ENCODE measurements at places on chromosomes 1 and 21. TPM values are rescaled to one million over a fixed set of nuclear protein-coding genes. Genes with fewer than 3 reads are reported as not detected.

DNA sequence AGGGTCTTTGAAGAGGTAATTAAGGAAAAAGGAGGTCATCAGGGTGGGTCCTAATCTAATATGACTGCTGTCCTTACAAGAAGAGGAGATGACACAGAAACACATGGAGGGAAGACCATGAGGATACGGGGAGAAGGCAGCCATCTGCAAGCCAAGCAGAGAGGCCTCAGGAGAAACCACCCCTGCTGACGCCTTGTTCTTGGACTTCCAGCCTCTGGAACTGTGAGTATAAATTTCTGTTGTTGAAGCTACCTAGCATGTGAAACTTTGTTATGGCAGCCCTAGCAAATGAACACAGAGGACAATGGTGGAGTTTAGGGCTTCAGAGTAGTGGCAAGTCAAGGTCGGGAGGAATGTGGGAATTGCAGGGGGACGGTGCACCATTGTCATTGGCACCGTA, 36.7 kb upstream of the FAM89A start:
- no peak for DNase-seq

DNA sequence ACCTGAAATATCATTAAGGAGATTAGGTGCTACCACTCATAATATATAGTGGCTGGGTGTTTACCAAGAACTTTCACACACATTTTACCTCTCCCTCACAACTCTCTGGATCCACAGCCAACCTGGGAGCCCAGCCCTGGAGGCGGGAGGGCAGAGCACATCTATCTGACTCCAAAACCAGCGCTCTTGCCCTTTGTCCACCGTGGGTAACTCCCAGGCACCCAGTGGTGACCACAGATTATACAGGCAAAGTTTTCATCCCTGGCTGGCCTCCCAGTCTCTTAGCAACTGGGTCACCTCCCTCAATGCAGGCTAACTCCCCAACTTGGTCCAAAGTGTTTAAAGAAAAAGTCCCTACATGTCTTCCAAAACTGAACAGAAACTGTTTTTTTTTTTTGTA, 2.4 kb downstream of the PAQR7 start:
- DNase-seq, result peak; percentile 36

DNA sequence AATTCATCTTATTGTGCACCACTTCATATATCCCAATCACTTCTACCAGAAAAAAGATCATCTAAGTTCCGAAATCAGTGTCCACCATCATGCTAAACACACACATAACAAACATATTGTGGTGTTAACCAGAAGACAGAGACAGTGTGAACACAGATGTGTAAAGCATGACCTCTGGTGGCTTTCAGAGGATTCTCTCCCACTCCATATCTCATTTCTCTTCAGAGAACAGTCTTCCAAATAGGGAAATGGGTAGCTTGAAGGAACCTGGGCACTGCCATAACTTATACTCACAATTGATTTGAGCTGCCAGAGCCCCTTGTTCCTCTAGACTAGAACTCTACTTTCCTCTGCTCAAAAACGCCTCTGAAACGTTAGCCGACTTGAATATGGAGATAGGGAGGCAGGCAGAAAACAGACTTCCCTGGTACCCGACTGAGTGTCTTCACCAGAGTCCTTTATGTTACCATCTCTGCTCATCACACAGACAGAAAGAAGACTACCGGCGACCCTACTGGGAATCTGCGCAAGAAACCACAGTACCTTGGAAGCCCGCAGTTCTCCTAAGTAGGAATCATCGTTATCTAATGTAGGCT, 1.8 kb upstream of the ELAPOR1 start:
- no peak for DNase-seq

GRCh38 chr1:206899717-206900116, 2.5 kb downstream of the IL24 start:
- DNase-seq, result no peak

DNA sequence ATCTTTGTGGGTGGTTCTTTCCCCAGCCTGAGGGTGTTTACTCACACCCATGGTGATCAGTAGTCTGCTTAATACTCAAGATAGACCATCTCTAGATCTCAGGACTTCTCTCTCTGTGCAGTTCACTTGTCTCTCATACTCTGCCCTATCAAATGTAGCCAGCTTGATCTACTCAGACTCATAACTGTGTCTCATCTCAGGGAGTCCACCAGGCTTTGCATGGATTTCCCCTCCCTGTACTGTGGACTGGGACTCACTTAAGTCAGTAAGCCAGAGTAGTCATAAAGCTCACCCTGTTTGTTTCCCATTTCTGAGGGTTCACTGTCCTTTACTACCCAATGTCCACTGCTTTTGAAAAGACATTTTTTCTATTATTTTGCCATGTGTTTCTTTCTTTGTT, 41.8 kb downstream of the LYPLAL1 start:
- no peak for DNase-seq

Gene PPFIA4
- 1.3 TPM for total RNA-seq

GRCh38 chr1:52571783-52572182, 18.9 kb upstream of the TUT4 start:
- no peak for DNase-seq

DNA sequence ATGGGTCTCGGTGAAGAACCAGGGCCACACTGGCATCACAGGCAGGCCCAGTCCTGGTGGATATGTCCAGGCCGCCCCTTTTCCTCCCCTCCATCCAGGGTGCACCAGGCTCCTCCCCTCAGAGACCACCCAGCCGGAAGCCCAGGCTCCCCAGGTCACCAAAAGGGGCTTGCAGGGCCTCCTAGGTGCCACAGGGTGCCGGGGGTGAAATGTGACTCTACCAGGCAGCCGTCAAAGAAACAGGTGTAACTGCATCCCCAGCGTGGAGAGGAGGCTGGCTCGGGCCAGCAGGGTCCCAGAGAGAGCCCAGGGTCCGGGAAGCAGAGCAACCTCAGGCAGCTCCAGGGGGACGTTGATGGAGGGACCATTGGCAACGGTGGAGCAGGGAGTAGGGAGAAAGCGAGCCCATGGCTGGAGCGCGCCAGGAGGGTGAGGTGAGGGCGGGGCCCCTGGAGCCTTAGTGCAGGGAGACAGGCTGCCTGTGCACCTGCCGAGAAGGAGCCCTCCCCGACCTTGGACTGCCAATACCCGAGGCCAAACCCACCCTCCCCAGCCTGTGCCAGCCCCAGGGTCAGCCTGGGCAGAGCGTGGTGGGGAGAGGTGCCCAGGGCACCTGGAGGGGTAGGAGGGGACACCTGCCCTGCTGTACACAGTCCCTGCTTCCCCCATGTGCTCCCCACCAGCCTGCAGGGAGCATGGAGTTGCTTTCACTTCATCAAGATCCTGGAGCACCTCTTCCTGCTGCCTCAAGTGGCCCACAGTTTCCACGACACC, 48.3 kb upstream of the POFUT2 start:
- peak; percentile 64 for DNase-seq

- no peak for DNase-seq
Measured at GRCh38 chr1:119326251-119326650, 42.3 kb upstream of the HAO2 start.

Gene FMO1
- 1.3 TPM for total RNA-seq

DNA sequence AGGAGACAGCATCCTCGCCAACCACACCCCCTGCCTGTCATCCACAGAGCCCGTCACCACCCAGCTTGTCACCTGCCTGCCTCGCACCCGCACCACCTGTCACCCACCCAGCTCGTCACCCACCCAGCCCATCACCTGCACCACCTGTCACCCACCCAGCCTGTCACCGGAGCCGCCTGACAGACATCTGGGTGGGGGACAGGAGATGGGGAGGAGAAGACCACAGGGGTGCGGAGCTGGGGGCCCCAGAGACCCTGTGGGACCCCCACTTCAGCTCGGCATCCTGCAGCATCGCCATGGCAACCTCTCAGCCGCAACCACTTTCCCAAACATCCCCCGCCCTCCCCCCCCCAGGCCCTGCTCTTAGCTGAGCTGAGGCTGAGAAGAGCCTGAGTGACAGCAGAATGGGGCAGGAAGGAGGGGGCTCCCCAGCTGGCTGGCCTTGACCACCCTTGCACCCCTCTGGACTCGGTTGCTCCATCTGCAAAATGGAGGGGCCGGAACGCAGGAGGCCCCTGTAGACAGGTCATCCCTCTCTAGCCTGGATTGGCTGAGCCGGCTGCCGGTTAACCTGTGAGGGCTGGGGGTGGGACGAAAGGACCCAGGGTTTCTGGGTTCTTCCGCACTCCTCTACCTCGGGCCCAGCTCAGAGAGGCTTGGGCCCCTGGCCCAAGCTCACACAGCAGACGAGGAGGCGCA, 11.6 kb downstream of the AHDC1 start:
- DNase-seq, result no peak

Gene GJA5
- total RNA-seq, result 62.2 TPM

DNA sequence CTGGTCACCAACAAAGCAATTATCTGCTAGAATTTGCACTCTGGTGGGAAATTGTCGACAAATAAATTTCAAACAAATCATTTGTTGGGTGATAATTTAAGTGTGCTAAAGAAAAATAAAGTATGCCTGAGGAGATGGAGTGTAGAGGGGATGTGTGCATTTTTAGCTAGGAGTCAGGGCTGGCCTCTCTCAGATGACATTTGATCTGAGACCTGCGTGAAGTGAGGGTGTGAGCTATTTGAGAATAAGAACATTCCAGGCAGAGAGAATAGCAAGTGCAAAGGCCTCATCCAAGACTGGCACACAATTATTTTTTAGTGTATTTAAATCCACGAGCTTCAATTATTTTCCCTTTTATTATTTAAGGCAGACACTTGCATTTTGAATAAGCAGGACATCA, 19.7 kb upstream of the S1PR1 start:
- no peak for DNase-seq

- DNase-seq, result no peak
Measured at GRCh38 chr1:44565259-44565750, 109.0 kb downstream of the TMEM53 start.

Gene CXADR
- 29.0 TPM for total RNA-seq

Gene C1orf53
- 4.0 TPM for total RNA-seq

GRCh38 chr1:37123276-37124115, 89.2 kb upstream of the GRIK3 start:
- DNase-seq, result no peak

- DNase-seq, result no peak
Measured at GRCh38 chr1:2452201-2452931, 23.7 kb upstream of the PLCH2 start.

Gene IL20
- total RNA-seq, result not detected

DNA sequence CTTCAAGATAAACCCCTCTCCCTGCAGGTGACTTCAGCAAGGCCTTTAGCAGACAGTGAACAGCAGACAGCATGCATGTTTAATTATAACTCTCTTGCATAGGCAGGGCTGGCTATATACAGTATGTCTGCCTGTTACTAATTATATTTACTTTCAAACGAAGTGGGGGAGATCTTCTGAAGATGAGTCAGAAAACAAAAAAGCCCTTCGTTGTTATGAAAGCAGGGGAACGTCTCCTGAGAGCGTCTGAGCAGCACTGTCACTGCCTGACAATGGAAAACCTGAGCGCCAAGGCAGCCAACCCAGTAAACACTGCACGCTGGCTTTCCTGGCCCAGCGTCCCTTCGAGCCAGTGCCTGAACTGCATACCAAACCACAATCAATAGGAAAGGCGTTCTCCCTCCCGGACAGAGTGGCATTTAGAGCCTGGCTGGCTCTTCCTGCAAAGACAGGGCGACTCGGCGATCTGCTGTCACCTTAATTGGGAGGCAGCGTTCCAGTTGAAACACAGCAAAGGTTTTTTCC, 54.1 kb downstream of the TOMM20 start:
- DNase-seq, result no peak

DNA sequence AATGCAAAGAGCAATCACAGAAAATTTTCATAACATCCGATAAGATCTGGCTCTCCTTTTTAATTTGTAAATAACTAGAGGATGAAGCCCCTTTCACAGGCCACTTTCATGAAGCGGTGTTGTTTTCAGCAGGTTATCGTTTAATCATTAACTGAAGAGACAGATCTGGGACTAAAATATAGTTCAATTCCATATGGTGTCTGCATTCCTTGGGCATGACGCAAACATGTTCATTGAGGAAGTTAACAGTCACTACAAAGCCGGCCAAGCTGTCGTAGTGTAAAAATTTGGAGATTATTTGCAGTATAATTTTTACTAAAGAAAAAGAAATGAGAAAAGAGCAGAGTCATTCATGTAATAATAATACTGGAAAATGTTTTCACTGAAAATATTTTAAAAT, 565.2 kb upstream of the ADAMTS5 start:
- DNase-seq, result no peak

DNA sequence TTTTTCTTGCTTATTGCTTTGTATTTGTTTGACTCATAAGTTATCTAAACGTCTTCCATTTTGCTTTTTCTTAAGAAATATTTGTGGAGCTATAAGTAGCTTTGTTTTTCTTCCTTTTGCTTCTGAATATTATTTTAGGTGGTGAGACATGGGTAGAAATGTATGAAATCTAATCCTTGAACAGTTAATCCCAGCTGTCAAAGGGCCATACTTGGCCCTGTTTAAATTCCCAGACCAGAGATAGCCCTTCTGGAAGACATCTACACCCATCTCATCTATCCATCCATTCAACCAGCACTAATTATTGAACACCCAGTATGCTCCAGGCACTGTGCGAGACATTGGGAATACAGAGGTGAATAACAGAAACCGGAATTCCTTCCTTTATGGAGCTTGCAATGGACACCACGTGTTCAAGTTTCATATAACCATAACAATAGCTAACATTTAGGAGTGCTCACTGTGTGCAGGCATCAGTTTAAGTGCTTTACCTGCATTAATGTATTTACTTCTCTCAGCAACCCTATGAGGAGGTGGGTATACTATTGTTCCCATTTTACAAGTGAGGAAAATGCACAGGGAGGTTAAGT, 8.7 kb downstream of the TACSTD2 start:
- DNase-seq, result no peak

GRCh38 chr1:4452701-4453100, 201.7 kb upstream of the AJAP1 start:
- DNase-seq, result no peak

GRCh38 chr1:107139833-107140702, 771 bp upstream of the NTNG1 start:
- peak; percentile 65 for DNase-seq

Gene NFIA
- total RNA-seq, result 66.6 TPM

Gene HOOK1
- total RNA-seq, result 18.5 TPM

DNA sequence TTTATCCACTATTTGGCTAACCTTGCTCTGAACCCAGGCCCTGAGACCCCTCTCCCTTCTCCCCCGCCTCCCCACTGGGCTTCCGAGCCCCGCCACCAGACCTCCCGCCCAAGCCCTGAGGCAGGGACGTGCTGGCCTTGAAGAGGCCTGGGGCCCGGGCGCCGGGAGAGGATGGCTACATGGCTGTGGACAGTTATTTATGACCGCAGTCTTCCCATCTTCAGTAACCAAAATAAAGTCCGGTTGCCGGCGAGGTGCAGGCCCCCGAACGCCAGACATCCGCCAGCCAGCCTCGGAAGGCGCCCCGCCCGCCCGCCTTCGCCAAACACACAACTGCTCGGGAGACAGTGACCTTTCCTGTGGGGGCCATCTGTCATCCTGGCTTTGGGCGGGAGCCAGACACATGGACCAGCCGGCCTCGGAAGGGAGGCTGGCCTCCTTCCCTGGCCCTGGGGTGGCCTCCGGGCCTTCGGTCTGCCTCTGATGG, 69.0 kb downstream of the DHRS3 start:
- peak; percentile 68 for DNase-seq

Gene TCHH
- total RNA-seq, result 0.20 TPM
